Cerebellar cortex (tissue), 1 donor: ENCODE measurements at places on chromosomes 1 and 21.

DNA sequence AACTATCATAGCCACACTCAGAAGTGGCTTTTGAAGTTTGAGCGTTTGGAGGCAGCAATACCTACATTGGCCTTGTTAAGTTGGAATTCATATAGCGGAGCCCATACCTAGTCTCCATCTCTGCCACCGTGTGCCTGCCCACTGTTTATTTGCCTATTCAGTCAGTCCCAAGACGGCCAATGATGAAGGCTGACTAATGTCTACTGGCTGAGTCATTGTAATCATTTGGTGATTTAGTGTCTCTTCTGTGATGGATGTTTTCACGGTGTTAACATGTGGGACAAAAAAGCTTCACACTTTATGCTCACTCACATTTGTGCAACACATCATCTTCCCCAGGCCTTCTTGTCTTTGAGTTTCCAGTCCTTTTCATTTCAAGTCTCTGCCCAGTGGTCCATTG lies 92.6 kb upstream of the PBX1 start:
- DNase-seq: no peak

DNA sequence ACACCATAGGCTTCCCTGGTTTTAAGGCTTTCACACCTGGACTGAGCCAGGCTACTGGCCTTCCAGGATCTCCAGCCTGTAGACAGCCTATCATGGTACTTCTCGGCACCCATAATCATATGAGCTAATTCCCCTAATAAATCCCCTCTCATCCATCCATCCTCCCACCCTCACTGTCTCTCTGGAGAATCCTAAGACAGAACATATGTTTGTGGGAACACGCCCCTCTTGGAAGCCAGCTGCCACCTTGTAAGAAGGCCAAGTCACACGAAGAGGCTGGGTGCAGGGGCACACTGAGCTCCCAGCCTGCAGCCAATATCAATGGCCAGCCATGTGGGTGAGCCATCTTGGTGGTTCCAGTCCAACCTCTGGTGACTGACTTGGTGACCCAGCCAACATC lies 7.4 kb downstream of the CLCC1 start:
- no peak for DNase-seq

- no peak for DNase-seq
Observed at GRCh38 chr1:208544053-208544452, 299.9 kb upstream of the PLXNA2 start.

- DNase-seq: no peak
Observed at GRCh38 chr1:56824271-56824670, 5.1 kb upstream of the FYB2 start.

GRCh38 chr1:36222481-36223380 lies 1.5 kb upstream of the THRAP3 start:
- no peak for DNase-seq

- DNase-seq: no peak
Observed at GRCh38 chr1:109185990-109186732, 27.6 kb upstream of the SARS1 start.
